ENCODE measurements at places on chromosomes 1 and 21.

- DNase-seq, result peak; percentile 9
These were observed 973.7 kb downstream of the LTN1 start for GRCh38 chr21:28018741-28019669.

DNA sequence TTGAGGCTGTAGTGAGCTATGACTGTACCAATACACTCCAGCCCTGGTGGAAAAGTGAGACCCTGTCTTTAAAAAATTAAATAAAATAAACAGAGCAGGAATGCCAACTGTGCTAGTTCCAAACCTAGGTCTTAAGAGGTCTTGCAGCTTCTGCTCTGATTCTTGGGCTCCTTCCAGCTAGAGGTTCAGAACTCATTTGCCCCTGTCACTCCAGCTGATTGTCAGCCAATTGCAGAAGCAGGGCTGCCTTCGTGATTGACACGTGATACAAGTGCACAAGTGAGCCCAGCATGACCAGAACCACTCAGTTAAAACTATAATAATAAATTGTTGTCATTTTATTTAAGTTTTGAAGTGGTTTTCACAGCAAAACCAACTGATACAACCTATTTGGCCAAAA, 298.4 kb downstream of the USP25 start:
- no peak for DNase-seq

DNA sequence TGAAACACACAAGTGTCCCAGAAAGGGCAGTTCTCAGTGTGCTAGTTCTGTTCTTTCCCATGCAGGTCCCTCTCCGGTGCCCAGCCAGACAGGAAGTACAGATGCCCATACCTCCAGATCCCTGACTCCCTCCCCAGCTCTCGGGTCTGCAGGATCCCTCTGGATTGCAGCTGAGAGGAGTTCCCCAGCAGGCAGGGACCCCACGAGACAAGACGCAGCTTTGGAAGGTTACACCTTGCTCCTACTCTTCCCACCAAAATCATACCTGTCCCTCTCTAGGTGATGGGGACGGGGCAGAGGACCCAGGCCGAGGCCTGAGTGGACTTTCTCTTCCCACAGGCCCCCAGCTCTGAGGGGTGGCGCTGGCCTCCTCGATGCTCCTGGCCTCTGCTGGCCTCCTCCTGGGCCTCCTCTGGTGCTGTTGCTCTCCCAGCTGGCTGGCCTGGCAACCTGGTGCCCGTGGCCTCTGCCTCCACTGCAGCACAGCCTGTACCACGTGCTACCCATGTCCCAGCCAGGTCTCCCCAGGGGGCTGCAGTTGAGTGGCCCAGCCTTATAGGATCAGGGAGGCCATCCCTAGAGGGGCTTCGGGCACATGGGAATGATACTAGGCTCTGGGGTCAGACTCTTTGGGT, 9.4 kb downstream of the LDLRAD2 start:
- no peak for DNase-seq

GRCh38 chr1:25031966-25032667, 102.0 kb upstream of the RUNX3 start:
- peak; percentile 91 for DNase-seq

DNA sequence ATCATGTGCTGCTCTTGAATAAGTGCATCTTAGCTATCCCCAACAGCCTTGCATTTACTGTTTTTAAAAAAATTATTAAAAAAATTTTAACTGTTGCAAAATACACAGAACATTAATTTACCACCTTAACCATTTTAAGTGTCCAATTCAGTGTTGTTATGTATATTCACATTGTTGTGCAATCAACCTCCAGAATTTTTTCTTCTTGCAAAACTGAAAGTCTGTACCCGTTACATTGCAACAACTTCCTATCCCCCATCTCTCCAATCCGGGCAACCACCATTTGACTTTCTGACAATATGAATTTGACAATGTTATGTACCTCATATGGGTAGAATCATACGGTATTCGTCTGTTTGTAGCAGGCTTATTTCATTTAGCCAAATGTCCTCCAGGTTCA, 83.1 kb downstream of the FMN2 start:
- no peak for DNase-seq

GRCh38 chr1:198846556-198846955, 207.7 kb downstream of the PTPRC start:
- DNase-seq, result peak; percentile 3

GRCh38 chr1:8525216-8525557, 207.3 kb downstream of the SLC45A1 start:
- peak; percentile 71 for DNase-seq

DNA sequence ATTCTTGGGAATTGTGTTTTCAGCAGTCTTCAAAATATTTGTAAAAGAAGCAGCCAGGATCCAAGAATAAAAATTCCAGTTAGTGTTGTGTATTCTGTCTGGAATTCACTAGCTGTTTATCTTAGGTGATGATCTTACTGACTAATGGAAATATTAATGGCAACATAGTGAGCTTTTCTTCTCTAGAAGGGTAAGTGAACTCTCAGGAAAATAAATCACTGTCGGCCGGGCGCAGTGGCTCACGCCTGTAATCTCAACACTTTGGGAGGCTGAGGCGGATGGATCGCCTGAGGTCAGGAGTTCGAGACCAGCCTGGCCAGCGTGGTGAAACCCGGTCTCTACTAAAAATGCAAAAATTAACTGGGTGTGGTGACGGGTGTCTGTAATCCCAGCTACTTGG, 87.4 kb upstream of the KIF1B start:
- peak; percentile 83 for DNase-seq

DNA sequence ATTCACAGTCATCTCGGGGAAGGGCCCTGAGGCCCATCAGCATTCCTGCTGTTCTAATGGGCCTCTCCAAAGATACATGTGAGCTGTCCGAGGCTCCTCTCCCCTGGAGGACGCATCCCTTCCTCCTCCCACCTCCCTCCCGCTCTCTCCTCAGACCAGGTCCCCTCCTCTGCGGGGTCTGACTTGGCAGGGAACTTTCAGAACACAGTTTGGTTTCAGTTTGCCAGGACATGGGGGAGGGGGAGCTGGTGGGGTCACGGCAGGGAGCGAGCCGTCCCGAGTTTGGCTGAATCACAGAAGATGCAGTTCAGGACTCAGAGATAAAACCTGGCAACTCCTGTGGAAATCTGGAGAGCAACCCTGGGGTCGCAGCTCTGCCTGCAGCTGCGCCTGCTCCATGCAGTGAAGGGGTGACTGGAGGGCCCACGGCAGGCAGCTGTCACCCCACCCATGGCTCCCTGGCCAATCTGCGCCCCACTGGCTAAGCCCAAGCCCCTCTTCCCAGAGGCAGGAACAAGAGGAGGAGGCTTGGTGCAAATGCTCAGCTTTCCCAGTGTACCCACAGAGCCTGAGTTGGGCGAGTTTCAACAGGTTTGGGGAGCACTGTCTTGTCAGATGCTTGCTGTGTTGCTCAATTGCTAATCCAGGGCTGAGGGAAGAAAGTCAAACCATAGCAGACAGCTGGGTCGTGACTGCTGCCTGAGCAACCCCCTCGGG, 5.7 kb downstream of the WNT4 start:
- peak; percentile 10 for DNase-seq

DNA sequence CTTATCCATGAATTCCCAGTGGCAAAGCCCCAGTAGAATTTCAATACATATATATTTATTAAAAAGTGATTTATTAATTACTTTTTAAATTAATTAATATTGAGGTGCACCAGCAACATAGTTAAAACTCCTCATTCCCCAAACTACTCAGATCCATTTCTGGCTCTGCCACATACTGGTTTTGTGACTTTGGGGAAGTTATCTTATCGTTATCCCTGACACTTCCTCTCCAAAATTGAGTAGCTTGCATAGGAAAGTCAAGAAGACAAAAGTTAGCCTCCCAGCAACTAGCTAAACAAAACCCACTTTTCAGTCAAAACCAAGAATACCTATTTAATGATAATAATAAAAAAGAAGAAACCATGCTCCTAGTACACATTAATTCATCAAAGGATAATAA, 35.9 kb downstream of the TCP10L start:
- DNase-seq, result no peak

DNA sequence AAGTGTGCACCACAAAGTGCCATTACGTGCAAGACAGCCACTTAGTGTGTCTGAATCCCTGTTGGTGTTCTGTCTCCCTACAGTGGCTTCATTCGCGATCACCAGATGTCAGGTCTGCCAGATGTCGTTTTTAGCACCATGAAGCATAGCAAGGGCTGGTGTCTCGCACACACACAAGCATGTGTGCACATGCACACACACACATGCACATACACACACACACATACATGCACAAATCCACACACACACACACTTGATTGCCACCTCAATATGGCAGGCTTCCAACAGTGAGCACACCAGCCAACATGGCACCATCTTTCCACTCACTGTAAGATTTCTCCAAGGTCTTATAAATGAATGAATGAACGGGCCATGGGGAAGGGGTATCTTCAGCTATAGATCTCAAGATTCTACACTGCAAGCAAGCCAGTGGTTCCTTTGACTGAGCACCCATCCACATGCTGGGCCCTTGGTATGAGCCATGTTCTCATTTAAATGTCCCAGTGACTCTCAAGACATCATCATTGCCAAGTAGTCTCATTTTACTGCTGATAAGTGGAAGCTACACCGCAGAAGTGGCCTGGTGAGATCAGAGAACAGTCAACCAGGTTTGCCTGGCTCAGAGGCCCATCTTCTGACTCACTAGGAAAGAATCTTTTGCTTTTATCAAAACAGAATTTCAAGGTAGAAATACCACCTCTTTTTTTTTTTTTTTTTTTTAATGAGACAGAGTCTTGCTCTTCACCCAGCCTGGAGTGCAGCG, 84.9 kb downstream of the SIM2 start:
- DNase-seq, result peak; percentile 63

DNA sequence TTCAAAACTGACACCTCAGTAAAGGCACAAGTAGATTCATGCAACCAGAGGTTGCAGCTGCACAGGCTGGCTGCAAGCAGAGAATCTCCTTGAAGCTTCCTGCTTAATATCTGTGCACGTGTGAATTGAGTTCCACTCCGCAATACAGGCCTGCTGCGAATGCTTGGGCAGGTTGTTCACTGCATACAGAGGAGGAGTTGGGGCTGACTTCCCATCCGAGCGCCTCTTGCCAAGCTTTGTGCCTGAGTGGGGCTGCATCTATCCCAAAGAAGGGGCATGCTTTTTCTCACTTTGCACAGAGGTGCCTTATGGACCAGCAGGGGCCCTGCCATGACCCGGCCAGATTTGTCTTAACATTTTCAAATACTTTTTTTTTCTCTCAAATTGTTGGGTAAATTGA, 17.9 kb upstream of the PADI1 start:
- no peak for DNase-seq

DNA sequence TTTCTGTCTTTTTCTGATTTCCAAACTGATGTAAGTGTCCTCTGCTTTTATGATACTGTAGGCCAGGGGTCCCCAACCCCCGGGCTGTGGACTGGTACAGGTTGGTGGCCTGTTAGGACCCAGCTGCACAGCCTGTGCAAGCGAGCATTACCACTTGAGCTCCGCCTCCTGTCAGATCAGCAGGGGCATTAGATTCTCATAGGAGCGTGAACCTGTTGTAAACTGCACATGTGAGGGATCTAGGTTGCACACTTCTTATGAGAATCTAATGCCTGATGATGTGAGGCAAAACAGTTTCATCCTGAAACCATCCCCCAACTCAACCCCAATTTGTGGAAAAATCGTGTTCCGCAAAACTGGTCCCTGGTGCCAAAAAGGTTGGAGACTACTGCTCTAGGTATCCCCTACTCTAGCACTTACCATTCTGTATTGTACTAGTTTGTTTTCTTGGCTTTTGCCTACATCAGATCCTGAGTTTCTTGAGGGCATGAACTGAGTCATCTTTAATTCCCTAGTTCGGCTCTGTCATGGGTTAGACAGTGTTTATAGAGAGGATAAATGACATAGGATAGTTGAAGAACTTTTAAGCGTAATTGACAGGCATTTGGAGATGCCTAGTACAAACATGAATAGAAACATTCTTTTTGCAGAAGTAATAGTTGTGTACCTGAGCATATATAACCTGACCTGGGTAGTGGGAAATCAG, 4.1 kb downstream of the ABCD3 start:
- DNase-seq, result no peak

GRCh38 chr1:207495801-207496792, at the start of gene CR1:
TSS of gene CR1 (plus strand) at chr1:207496157. CDS start at chr1:207496268, 111 bp downstream.
- DNase-seq, result peak; percentile 6

GRCh38 chr1:44284184-44284583, 70.9 kb downstream of the ERI3 start:
- DNase-seq, result no peak

DNA sequence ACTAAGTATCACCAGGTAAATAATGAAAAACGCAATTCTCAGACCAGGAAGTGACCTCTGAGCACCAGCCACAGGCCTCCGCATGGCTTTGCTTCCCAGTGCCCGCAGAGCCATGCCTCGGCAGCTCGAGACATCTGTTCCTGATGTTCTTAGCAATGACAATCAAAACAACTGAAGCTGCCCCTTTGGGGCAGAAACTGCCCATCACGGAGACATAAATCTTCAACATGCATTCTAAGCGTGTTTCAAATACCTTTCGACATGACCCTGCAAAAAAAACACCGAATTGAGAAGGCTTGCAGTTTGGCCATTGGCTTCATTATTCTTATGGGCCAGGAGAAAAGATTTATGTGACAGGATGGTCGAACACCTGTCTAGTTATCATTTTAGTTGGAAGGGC, 5.8 kb upstream of the RAP1GAP start:
- no peak for DNase-seq

DNA sequence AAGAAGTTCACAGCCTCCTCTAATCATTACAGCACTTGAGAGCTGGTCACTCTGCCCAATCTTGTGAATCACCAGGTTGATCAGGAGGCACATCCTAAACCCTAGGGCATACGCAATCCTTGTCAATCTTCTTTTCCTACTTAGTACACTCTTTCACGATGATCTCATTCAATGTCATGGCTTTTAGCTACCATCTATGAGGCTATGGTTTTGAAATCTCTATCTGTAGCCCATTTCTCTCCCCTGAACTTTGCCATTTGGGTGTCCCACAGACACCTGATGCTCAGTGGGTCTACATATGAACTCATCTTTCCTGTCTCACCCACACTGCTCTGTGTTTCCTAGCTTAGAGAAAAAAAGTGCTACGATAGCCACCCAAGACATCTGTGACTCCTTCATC, 1.9 kb upstream of the MED18 start:
- no peak for DNase-seq

GRCh38 chr1:198678901-198679329, 40.1 kb downstream of the PTPRC start:
- DNase-seq, result no peak
